Central memory CD8-positive, alpha-beta T cell (primary cell): ENCODE measurements at places on chromosomes 11 and 22.

- DNase-seq, result no peak
These were observed 73.6 kb downstream of the RPL27A start for GRCh38 chr11:8756201-8756600.

- DNase-seq, result no peak
These were observed 135.1 kb downstream of the SHANK2 start for GRCh38 chr11:71117311-71117710.

GRCh38 chr11:119335091-119335654 is 846 bp downstream of the RNF26 start:
- DNase-seq, result no peak

GRCh38 chr11:67278135-67278938 is 10.8 kb upstream of the ANKRD13D start:
- DNase-seq, result no peak

- DNase-seq, result no peak
These were observed 4.3 kb upstream of the MN1 start for GRCh38 chr22:27805841-27806240.

- DNase-seq, result no peak
These were observed 7.0 kb upstream of the GAB2 start for GRCh38 chr11:78424334-78425270.

GRCh38 chr11:2265854-2266585 is 4.4 kb downstream of the ASCL2 start:
- no peak for DNase-seq

DNA sequence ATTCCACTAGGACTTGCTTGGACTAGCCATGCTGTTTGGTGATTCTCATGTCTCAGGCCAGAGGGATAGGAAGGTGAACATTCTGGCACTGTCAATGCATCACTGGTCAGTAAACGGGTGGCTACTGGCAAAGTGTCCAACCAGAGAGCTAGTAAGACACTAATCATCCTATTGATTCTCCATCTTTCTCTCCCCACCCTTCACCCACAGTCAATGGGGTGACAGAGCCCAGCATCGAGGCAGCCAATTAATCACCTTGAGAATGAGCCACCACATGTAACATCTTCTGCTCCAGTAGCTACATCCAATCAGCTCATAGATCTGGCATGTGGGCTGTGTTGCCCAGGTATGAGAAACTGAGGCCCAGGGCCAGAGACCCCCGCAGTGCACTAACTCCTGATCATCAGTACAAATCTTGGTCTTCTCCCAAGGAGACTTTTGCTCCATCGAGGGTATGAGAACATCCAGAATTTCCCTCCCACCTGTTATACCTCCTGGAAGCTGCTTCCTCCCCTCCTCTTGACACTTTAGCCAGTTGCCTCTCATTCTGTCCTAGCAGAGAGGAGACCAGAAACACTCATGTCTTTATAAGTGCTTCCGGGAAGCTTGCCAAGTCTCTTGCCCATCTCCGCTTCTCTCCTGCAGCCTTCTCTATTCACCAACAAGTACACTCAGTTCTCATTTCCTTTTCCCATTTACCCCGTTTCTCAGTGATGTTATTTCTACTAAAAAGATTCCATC is 17.0 kb downstream of the HTR3A start:
- no peak for DNase-seq

DNA sequence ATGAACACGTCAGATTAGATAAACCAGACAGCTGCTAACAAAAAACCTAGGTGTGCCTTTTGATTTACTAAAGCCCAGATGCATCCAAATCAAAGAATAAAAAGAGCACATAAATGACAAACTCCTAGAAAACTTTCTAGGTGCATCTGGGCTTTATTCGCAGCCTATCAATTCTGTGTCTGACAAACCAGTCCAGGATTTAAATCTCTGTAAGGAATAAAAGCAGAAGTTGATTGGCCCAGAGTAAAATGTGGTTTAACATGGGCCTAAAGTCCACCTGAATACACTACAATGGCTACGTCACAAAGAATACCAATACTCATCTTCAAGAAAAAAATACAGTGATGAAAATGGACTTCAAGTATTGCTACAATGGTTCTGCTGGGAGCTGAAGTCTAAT is 66.8 kb downstream of the SOX6 start:
- no peak for DNase-seq

DNA sequence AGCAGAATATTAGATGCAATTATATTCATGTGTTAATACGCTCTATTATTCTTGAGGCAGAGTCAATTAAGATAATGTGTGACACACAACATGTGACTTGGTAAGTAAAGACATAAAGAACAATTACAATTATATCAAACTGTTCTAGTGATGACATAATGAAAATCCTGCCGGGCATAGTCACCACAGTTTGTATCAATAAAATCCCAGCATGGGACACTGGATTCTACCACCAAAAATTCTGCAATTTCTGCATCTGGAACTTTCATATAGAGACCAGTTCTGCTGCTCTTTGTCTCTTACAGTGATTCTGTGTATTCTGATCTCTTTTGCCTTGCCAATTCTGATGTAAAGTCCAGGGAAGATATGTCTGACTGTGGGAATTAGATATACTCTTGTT is 495.6 kb upstream of the LRRC4C start:
- DNase-seq, result no peak

DNA sequence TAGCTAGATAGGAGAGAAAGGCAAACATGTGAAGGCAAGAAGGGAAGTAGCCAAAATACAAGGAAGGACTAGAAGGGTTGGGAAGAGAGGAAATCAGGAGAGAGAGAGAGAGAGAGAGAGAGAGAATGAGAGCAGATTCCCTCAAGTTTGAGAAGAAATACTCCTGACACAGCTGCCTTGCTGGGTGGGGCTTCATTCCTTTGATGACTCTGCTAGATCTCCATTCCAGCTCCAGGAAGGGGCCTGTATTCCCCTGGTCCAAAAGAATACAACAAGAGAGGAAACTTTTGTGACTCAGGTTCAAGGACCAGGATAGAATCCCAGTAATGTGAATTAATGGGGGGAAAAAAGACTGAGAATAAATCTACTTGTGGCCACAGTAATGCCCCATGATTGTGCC is 62.9 kb upstream of the SPON1 start:
- no peak for DNase-seq

- no peak for DNase-seq
These were observed 78.7 kb upstream of the GRAMD1B start for GRCh38 chr11:123351375-123351774.

DNA sequence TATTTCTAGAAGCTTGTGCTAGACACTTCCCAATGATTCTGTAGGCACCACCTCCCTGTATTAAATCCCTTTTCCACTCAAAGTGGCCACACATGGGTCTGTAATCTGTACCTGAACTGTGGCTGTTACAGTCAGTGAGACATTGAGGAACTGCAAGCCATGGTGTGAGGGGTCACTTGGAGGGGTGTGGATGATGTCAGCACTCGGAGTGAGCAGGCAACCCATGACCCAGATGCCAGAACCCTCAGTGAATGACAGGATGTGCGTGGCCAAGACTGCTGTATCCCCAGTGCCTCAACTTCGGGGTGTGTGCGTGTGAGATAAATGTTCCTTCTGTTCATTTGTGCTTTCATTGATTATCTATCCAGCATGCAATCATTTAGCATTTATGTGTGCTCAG is 14.7 kb upstream of the SHANK3 start:
- DNase-seq, result no peak

DNA sequence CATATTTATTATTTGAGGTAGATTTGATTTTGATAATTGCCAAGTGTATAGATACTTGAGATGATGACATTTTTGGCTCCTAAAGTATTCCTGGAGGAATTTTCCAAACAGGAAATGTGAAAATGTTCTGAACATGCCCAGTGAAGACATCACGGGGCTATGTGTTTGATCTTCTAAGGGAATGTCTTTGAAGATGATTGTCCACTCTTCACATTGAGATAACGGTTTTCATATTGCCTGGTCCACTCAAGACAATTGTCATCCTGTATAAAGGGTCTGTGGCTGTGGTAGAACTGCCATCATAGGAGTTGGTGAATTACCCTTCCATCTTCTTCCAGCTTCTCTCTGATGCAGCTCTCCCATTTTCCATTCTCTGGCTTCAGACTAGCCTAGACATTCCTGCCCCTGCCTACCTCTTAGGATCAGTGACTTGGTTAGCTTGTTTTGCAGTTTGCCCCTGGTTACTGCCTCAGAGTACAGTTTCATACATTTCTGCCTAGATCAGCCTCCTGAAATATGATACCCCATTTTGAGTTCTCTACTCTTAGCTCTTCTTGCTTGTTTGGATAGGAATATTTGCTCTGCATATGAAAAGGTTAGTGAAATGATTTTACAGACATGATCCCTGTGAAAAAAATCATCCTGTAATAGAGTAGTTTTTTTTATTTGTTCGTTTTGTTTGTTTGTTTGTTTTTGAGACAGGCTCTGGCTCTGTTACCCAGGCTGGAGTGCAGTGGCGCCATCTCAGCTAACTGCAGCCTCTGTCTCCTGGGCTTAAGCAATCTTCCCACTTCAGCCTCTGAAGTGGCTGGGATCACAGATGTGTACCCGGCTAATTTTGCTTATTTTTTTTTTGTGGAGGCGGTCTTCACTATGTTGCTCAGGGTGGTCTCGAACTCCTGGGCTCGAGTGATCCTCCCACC is 111.4 kb upstream of the SORL1-AS1 start:
- DNase-seq, result no peak

DNA sequence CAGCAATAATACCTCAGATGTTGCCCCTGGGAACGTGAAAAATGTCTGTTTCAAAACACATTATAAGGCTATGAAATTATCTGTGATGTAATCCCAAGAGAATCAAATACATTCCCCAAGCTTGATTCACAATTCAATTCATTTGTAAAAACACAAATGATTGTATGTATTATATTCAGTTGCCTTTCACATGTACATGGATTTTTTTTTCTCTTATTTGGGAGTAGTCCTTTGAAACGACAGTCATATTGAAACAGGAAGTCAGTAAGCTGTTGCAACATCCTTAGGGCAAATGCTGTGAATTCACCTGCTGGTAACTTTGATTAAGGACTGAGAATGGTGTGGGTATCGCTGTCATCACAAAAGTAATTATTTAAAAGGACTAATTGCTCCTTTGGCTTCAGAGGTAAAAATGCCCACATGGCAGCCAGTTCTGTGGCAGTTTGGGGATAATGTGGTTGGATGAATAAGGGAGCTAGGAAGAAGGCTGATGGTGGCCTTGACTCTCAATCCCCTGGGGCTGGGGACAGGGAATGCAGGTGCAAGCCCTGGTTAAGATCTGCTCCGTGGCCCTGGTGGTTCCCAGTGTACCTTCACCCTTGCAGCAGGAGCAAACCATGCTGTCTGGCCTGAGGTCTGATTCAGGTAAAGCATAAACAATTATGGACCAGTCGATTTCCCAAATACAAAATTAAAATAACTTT is 13.2 kb downstream of the EHF start:
- DNase-seq, result no peak

DNA sequence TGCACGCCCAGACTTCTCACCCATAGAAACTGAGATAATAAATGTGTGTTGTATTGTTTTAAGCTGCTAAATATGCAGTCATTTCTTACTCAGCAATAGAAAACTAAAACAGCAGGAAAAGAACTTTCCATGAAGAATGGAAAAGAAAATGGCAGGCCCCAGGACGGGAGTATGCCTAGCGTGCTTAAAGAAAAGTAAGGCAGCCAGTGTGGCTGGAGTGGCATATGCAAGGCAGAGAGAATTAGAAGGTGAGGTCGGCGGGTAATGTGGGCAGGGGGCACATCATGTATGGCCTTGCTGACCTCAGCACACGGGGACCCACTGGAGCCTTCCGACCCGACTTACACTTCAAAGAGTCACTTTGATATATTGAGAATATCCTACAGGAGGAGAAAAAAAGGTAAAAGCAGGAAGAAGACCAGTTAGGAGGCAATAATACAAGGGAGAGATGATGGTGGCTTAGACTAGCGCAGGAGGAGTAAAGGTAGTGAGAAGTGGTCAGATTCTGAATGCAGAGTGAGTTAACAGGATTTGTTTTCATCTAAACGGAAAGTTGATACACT is 20.5 kb downstream of the TBRG1 start:
- DNase-seq, result no peak

GRCh38 chr11:119756169-119756865 is 27.3 kb upstream of the NECTIN1 start:
- no peak for DNase-seq

DNA sequence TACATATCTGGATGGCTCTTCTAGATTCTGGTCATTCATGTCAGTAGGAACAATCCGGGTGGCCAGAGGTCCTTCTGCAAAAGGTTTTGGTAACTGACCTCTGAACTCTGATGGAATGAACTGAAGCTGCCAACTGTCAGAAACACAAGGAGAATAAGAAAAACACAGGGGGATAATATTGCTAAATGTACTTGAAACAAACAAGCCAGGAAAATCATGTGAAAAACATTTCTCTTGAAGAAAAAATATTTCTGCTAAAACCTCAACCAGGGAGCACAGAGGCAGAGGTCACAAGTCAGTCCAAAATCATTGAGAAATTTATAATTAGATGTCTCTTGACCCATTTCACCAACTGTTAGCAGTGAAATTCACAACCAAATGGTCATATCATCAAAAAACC is 35.2 kb downstream of the ALG9 start:
- DNase-seq, result no peak

GRCh38 chr11:130151196-130151595 is 8.4 kb upstream of the ST14 start:
- DNase-seq, result no peak

DNA sequence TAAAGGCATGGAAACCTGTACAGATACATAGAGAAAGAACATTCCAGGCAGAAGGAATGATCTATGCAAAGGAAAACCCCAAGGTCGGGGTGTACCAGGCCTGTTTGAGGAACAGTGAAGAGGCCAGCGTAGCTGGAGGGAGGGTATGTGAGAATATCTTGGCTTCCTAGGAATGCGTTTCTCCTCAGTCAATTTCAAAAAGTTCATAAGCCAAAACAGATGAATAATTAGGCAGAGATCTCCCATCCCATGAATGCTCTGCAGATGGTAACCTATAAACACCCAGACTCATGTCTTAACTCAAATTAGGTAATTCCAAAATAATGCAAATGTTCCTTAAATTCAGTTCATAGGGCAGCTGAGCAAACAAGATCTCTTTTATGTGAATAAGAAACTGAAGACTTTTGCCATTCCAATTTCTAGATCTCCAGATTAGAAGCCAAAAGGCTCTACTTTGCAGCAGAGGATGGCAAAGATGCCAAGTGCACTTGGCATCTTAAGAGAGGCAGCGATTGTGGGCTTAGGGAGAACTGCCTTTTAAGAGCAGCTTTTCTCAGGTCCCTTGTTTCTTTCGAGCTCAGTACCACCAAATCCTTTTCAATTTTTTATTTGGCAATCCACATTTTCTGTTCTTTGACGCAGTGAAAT is 13.2 kb downstream of the FAM118B start:
- no peak for DNase-seq

- no peak for DNase-seq
These were observed 604 bp downstream of the PUS3 start for GRCh38 chr11:125902277-125902926.

- no peak for DNase-seq
These were observed 19.5 kb upstream of the ADORA2A start for GRCh38 chr22:24407884-24408283.

GRCh38 chr22:43722444-43722843 is 89.7 kb downstream of the EFCAB6 start:
- DNase-seq, result no peak

DNA sequence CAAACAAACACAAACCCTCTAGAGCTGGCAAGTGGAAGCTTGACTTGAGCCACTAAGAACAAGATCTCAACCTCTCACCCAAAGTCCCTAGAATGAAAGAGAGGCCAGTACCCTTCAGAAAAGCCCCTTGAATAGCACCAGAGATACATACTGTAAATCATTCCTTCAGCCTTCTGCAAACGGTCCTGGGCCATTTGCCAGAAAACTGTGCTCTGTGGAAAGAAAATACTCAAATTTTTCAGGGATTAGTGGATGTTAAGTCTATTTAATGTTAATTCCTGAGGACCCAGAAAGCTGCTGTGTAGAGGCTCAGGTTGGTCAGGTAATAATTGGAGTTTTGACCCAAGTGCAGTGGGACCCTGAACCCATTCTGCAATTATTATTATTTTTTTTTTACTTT is 16.9 kb downstream of the SERPINH1 start:
- DNase-seq, result no peak
